Stimulated activated CD8-positive, alpha-beta memory T cell treated with anti-CD3 and anti-CD28 coated beads, Interleukin-15, amount 100 ng/mL, for 1 hour (primary cell): ENCODE measurements at places on chromosomes 12 and 14.

DNA sequence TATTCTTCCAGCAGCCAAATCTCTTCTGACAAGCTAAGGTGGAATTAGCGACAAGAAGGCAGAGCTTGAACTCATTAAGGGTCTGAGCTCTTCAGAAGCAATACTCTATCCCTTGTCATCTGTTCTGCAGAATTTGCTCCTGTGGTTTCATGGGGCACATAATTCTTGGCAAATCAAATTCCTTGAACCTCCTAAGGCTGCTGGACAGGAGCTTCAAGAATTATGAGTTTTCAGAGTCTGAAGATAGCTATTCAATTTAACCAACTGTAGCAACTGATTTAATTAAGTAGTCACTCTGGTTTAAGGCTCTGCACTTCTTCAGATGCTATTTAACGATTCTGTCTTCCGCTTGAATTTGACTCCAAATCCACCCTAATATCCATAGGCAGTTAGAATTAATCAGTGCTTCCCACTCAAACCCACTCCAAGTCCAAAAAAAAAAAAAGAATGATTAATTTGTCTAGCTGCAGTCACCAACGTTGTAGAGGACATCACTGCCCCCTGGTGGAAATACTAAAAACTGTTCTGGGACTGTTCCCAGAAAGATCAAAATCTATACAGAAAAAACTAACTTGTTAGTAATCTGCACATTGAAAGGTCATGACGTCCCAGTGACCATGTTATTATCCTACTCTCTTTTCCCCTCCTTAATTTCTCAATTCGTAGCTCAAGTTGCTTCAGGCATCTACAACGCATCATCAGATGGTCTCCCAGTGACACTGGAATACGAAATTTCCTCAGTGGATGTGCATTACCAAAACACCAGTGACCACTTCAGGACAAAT is 169.9 kb downstream of the KIF21A start:
- DNase-seq: no peak

DNA sequence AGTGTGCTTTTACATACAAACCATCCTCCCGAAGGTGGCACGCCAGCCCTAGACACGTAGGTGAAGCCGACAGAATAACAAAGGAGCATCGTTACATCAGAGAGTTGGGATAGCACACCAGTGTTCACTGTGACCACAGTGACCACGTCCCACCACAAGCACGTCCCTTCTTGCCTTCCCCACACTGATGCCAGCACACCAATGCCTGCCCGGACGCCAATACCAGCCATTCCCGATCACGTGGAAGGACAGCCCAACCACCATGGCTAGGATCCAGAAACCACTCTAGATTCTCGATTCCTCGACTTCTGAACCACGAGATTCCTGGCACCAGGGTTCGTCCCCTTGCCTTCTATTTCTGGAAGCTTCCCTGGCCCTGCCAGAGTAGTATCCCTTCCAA is 48.0 kb upstream of the GPR68 start:
- DNase-seq: no peak

DNA sequence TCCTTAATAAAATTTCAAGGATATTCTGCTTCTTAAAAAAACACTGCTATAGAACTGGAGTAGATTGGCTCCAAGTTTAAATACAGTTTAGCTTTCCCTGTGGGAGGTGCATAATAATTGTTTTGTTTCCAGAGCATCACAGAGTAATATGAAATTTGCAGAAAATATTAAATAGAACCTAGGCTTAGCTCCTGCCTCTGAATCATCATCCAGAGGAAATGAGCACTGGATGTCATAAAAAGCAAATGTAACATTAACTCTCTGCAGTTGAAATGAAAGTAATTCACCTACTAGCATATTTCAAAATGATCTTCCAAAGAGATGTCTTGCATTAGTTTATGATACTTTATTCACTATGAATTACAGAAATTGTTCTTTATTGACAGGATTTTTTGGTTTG is 769.8 kb downstream of the C12orf50 start:
- no peak for DNase-seq

DNA sequence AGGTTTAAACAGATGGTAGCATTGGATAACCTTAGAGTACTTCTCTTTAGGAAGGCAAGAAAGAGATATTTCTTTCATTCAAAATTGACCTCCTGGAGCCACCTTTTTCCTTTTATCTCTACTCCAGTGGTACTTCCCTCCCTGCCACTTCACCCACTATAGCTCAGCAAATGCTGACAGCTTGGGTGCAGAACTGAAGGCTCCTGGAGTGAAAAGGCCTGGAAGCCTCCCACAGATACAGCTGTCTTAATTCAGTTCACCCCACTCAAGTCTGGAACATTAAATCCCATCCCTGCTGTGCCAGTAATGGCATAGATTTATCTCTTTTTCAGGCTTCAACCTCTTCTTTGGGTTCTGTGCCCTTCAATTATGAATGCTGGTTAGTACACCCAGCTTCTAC is 140.3 kb downstream of the NEDD1 start:
- no peak for DNase-seq

DNA sequence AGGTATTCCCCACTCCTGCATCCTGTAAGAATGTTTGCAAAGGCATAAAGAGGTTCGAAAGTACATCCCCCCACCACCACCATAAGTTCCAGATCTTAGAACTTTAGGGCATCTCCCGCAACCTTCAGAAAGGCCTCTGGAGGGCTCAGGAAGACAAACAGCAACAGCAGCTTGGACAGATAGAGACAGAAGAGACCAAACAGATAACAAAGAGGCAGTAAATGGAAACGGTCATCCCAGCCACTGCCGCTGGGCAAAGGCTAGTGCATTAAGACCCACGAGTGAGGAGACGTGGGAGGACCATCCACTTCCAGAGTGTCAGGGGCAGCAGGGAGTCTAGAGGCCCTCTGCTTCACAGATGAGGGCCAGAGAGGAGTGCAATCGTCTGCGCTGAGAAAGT is 124.3 kb downstream of the CRACR2A start:
- DNase-seq: no peak

DNA sequence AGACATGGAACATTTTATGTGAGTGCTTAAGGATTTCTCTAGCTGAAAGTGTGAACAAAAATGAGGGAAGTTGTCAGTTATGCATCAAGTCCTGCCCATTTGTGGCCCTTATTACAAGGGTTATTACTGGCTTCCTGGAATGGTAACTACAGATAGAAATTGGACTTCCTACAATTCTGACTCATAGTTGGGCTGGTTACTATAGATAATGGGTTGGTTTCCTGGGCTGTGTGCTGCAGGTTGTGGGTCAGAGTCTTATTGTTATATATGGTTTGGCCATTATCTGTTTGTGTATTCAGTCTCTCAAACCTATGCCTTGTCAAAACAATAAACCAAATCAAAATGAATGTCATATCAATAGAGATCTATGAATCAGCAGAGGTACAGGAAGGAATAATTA is 313.7 kb downstream of the ADAMTS20 start:
- no peak for DNase-seq

DNA sequence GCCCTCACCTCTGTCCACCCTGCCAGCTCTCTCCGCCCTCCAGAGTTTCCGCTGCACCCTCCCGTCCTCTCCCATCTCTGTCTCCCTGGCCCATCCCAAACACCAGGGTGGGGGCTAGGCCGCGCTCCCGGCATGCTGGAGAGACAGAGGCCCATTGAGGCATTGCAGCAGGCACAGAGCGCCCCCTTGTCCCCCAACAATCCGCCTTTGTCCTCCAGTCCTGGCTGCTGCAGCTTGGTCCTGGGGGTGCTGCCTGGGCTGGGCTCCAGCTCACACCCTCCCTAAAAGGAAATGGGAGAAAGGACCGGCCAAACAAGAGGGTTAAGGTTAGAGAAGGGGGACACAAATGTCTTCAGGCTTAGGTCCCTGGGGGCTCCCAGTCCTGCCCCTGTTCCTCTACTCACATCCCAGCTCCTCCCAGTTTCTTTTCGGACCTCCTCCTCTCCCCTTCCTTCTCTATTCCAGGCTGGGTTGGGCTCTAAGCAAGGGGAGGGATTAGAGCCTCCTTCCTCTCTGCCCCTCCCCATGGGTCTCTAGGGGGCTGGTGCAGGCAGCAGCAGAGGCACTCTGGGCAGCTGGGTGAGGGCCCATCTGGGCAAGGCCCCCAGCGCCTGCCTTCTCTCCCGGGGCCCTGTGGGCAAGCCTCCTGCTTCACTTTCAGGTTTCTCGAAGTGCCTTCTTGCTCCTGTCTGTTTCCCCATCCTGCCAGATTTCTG is at the start of gene CMTM5:
CMTM5 (plus strand) TSS at position 565 of the 716 bp plus-strand sequence. CDS start 206 bp downstream, outside the sequence.
- no peak for DNase-seq

DNA sequence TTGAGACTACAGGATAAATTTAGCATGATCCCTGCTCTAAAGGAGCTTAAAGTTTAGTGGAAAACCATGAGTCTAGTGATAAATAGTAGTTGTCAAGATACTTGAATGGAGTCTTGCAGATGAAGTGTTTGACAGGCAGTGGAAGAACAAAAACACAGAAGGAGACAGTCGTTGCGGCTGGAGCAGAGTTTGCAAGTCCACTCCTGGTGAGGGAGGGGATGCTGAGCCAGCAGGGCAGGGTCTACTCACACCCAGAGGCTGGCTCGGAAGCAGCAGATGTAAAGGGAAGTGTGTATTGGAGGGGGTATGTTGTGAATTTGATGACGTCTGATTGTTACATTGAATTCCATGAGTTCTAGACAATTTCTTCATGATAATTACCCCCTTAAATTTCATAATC is 61.3 kb downstream of the TRAF3 start:
- no peak for DNase-seq

DNA sequence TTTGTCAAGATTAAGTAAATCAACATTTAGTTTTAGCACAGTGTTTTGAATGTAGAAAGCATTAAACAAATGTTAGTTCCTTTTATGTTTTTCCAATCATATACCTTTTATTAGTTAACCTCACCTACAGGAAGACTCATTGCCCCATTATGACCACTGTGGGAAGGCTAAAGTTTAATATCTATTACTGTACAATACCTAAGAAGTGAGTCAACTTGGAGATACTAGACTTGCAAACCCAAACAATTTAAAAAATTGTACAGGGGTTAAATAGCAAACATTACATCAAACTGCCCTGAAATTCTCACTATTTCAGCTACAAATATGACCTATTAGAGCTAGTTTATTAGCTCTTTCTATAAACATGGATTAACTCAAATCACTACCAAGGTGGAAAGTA is 8.6 kb upstream of the G2E3 start:
- no peak for DNase-seq

DNA sequence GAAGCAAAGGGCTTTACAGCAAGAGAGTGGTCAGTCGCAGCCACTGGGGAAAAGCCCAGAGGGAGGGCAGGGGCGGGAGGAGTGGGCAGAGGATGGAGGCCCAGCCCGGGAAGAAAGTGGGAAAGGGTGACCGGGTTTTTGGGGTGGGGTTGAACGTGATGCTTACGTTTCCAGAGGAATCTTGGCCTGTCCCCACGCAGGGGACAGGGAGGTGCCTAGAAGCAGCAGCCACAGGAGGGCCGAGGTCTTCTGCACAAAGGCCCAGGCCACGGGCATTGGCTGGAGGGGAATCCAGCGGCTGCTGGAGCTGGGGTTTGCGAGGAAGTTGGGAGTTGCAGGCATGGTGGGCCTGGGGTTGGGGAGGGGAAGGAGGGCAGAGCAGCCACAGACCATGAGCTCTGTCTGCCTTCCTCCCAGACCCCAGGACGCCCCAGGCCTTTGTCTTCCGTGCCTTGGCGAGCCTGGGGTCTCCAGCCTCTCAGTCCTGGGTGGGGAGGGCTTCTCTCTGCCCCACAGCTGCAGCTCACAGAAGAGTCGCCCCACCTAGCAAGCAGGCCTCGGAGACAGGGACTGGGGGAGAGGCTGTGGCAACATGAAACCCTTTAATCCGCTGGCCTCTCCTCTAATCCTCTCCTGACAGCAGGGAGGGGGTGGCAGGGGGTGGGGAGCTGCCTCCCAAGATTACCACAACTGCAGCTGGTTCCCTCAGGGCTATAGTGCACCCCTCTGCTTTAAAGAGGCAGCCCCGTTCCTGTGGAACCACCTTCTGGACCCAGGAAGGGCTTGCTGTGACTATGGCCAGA is at the start of gene CACNA2D4:
CACNA2D4 (minus strand) TSS at position 572 of the 803 bp plus-strand sequence; CDS start at position 393, 179 bp downstream.
- DNase-seq: no peak

DNA sequence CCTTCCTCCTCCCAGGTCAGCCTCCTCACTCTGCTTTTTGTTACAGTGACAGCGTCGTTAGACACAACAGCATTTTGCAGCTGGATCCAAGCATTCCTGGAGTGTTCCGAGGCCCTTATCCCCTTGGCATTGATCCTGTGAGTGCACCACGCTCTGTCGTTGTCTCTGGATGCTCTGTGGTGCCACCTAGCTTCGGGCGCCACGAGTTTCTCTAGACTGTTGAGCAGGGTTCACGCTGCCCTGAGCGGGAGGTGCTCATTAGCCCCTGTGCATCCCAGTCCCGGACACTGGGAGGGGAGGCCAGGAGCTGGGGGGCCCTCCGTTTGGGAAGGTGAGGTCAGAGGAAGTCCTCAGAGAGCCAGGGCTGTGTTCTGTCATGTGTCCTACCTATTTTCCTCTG is 17.3 kb upstream of the DNAH10 start:
- DNase-seq: no peak

DNA sequence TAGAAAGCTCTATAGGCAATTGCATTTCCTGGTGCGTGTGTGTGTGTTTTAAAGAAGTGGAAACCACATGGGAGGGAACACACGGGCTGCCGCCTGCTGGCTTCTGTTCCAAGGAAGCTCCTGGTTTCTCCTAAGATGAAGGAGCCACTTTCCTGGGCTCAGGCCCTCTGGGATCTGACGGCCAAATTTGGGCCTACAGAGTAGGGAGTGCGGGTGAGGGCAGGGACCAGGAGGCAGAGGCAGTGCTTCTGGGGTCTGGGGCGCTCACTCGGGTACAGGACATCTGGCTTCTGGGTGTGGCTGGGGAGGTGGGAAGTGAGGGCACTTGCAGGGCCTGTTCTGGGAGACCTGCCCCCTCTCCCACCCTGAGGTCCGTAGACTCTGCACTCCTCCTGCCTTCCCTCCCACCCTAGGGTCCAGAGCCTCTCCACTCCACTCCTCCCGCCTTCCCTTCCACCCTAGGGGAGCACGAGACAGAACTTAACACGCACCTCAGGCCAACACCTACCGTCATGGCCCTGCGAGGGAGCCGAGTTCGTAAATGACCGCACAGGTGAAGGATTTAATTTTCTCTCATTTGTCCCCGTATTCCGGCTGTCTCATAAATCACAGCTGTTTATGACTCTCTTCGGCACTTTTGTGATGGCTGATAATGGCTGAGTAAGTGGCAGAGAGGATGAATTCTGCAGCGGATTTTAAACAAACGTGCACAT is 127.7 kb downstream of the KIF26A start:
- no peak for DNase-seq

DNA sequence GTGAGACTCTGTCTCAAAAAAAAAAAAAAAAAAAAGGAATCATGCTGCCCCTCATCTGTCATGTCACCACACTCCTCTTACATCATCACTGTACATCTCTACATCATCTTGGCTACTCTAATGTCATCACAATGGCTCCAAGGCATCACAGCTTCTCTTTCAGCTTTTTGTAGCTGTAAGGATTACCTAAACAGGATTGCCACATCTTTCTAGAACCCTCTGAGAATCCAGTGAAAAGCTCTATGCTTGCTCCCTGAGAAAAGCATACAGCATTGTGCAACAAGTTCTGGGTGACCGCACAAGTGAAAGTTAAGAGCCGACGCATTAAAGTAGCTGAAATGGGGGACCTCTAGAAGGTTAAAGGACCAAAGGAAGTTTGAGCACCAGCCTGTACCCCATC is 272.5 kb downstream of the C12orf50 start:
- no peak for DNase-seq

- DNase-seq: no peak
These were observed 677.2 kb downstream of the AACS start for GRCh38 chr12:125742413-125742812.

GRCh38 chr14:31886156-31886835 is 190.8 kb upstream of the ARHGAP5 start:
- DNase-seq: no peak
